ENCODE measurements at places on chromosomes 2 and 18.

DNA sequence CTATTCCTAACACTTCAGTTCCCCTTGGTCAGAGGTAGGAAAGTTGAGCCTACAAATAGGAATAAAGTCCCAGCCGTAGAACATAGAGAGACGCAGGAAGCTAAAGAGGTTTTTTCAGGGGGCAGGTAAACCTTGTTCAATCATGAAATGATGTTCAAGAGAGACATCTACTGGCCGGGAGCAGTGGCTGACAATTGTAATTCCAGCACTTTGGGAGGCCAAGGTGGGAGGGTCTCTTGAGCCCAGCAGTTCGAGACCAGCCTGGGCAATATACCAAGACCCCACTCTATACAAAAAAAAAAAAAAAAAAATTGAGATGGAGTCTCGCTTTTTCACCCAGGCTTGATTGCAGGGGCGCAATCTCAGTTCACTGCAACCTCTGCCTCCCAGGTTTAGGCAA, 66.7 kb upstream of the DNAJC10 start:
- DNase-seq, result no peak

DNA sequence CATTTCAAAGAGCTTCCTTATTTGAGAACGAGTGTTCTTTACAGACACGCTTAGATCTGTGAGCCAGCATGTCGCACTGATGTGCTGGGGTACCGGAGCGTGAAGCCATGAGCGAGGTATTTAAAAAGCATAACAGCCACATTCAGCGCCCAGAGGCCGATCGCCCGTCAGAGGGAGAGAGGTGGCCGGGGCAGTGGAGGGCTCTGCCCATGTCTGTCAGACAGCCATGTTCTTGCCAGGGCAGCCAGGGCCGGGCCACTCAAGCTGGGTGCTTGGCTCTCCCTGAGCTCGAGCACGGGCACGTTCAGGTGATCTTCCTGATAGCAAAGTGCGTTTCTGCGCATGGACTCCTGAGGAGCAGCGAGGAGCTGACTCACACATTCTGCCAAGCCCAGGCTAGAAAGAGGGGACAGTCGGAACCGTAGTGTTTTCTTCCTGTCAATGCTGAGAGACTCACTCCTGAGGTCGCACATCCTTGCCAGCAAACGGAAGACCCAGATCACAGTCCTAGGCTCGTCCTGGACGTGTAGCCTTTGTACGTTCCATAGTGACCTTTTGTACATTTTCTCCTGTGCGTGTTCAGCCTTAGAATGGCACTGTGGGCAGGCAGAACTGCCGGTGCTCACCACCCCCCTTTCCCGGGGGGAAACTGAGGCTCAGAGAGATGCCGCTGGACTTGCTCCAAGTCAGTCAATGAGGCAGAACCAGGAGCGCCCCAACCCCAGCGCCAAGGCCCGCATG, 100.7 kb downstream of the NFATC1 start:
- DNase-seq, result no peak

GRCh38 chr2:179031731-179032408, 18.1 kb downstream of the CCDC141 start:
- peak; percentile 27 for DNase-seq

- no peak for DNase-seq
These were observed 766.8 kb upstream of the FAM98A start for GRCh38 chr2:34365932-34366331.

DNA sequence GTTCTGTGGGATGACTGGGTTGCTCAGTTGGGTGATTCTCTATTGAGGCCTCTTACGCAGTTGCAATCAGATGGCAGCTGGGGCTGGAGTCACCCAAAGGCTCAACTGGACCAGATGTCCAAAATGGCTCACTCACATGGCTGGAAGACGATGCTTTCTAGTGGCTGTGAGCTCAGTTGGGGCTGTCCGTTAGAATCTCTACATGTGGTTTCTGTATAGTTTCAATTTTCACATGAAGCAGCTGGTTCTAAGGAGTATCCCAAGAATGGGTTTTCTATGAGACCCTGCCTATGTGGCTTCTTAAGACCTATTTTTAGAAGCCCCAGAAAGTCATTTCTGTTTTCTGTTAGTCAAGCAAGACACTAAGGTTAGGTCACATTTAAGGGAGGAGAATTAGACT, 4.4 kb downstream of the XRCC5 start:
- no peak for DNase-seq

DNA sequence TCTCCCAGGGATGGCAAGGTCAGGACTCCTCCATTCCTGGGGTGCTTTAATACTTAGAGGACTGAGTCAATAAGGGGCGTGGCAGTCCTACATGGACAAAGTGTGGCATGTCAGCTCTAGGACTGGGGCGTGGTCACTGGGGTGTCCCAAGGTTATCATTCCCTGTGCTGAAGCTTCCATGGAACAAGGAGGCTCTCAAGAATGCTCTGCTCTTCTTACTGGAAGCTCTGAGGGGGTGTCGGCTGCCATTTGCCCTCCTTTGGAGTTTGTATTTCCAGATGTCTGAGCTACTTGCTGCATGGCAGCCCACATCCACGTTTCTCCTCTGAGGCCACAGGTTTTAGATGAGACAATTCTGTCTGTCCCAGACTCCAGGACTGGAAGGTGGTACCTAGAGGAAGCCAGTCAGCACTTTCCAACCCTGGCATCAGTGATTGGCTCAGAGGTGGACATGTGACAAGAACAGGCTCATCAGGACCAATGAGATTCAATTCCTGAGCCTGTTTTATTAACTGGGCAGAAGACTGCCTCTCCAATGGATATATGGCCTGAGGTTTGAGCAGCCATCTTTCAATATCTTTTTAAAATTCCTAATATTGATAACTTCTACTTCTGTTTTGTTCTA, 128.9 kb upstream of the ARL4C start:
- no peak for DNase-seq

- no peak for DNase-seq
These were observed 347.5 kb upstream of the SALL3 start for GRCh38 chr18:78632111-78632541.

DNA sequence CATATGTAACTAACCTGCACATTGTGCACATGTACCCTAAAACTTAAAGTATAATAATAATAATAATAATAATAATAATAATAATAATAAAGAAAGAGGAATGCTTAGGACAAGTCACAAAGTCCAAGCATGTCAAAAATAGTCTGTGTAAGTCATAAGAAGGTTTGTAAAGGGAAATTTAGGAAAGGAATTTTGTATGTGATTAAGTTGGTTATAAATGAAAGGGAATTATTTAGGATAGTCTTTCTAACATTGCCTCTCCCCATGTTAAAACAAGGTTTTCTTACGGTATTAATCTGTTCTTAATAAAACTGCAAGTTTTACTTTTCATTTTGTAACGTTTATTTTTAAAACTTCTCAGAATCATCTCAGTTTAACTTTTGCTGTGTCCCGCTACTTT, 62.8 kb downstream of the SESTD1 start:
- DNase-seq, result no peak

- DNase-seq, result no peak
These were observed 289.3 kb downstream of the FSIP2 start for GRCh38 chr2:186027922-186028321.

DNA sequence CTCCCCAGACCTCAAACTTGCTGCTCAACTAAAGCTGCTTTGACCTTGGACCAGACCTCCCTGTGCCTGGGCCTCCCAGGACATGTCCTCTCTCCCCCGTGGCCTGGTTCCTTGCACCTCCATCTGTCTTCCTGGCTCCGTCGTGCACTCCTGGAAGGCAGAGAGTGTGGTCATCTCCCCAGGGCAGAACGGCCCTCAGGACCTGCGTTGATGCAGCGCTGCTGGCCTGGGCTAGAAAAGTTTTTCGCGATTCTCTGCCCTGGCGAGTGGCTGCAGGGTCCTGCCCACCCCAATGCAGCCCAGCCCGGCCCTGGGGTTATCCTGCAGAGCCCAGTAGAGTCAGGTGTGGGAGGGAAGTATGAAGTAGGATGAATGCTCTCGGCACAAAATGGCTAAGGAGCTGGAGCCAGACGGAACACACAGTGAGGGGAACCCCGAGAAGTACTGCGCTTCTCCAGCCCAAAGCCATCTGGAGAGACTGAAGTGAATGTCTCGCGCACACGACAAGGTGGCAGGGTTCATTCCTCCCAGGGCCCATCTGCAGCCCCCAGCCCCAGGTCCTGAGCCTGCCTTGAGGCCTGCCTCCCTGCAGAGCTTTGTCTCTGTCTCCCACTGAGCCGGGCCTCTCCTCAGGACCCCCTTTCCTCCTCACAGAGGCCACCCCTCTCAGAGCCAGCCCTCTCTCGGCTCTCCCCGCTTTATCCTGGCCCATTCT, 41.7 kb downstream of the ATOH8 start:
- DNase-seq, result no peak

DNA sequence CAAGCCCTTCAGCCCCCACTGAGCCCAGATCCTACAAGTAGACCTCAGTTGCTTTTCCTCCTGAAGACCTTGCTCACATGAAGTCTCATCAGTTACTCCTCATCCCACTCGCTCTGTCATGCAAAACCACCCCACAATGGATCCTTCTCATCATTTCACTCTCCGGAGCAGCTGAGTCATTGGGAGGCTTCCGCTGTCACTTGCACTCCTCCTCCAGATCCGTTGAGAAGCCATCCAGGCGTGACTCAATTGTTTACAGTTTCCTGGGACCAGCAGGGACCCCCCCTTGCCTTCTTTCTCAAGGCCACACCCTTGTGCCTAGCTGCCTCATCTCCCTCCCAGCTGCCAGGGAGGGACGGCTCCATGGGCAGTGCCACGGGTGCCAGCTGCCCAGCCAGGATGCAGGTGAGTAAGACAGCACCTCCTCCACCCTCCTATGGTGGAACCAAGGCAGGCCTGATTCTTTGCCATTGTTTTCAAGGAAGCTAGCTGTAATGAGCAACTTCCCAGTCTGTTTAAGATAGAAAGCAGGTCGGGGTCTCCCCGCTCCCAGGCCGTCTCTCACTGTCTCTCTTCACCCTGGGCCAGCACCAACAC, 16.3 kb downstream of the GPR55 start:
- no peak for DNase-seq

DNA sequence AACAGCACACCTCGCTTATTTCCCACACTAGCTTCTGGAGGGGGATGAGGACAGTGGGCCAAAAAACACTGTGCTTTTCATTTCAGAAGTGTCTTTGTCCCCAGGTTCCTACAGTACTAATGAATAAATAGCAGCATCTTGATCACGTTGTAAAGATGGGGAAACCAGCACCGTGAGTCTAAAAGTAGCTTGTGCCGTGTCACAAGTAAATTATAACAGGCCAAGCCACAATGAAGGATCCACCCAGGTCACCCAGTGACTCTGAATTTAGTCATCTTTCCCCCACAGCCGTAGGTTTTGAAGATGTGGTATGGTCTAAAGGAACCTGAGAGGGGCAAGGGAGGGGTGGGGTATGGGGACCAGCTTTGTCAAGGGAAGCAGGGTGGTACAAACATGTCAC, 8.8 kb downstream of the FZD7 start:
- DNase-seq, result no peak

DNA sequence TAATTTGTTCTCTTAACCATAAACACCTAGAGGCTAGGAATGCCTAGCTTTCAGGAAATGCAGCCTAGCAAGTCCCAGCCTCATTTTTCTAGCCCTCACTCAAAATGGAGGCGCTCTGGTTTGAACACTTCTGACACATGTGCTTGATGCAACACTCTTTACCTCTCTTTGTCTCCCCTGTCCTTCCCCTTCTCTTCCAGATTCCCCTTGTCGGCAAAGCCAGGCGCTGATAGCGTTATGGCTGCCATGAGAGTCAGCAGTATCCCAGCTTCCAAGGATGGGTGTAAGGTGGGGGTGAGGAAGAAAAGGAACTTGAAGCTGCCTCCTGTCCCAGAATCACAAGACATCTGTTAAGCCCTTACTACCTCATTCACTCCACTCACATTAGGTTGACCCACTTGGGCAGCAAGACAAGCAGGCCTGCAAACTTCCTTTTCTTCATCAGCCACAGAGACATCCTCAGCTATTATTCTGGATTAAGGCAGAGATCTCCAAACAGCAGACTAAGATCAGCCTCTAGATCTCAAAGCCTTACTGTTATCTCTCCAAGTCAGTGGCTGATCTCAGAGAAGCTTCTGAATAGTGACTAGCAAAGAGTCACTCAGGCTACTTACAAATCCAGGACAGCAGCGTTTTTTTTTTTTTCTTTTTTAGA, 1.9 kb upstream of the ST3GAL5 start:
- no peak for DNase-seq

- no peak for DNase-seq
These were observed 130.4 kb upstream of the CYP26B1 start for GRCh38 chr2:72278046-72278445.

- DNase-seq, result no peak
These were observed 16.0 kb downstream of the TMEM177 start for GRCh38 chr2:119694845-119695521.

- DNase-seq, result no peak
These were observed 57.4 kb upstream of the PCBP1 start for GRCh38 chr2:70029814-70030409.

- no peak for DNase-seq
These were observed 47.8 kb downstream of the MEX3C start for GRCh38 chr18:51149670-51150069.

DNA sequence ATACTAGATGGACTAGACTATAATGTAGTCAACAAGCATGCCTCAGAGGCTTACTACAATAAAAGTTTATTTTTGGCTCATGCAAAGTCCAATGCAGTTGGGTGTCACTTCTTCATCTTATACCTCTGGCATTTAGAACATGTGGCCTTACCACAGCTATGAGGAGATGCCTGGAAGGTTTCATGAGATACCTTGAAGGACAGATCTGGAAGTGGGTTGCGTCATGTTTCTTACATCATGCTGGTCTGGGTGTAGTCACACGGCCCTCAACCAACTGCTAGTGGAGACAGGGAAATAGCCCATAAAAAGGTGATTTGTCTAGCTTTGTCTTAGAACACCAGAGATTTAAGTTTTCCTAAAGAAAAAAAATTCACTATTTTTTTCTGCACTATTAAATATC, 91.7 kb upstream of the MMADHC start:
- no peak for DNase-seq

GRCh38 chr2:124524155-124524915, 499.2 kb downstream of the CNTNAP5 start:
- DNase-seq, result no peak

- no peak for DNase-seq
These were observed 58.7 kb downstream of the TMEM18 start for GRCh38 chr2:618422-618990.

DNA sequence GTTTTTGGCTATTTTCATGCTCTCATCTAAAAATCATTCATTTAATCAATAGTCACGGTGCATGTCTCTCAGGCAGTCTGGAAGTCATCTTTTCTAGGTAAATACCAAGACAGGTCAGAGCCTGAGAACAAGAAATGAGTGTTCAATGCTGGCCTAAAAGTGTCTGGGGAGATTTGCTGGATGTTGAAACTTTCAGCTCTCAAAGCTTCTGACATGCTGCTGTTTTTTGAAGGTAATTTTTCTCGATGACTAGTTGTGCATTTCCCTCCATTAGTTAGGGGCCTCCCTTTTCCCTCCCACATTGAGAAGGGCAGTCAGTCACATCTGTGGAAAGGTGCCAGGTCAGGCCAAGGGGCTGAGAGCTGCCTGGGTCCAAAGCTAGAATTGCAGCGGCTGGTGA, 115.6 kb downstream of the LPIN1 start:
- DNase-seq, result no peak

DNA sequence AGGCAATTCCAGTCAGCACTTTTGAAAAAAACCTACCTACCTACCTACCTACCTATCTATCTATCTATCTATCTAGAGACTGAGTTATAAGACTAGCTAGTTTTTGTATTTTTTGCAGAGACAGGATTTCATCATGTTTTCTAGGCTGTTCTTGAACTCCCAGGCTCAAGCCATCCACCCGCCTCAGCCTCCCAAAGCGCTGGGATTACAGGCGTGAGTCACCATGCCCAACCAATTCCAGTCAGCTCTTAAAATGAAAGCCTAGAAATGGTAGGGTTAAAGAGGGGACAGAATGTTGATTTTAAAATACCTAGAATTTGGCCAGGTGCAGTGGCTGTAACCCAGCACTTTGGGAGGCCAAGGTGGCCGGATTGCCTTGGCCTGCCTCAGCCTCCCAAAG, 19.1 kb downstream of the MSH2 start:
- no peak for DNase-seq
